Metanephros (tissue), 2 donors: ENCODE measurements at places on chromosomes 16 and 17. TPM values are rescaled to one million over a fixed set of nuclear protein-coding genes. Genes with fewer than 3 reads are reported as not detected.

Gene CDRT4
- total RNA-seq: 6.7 TPM

Gene CIAO2B
- total RNA-seq: 77.7 TPM

Gene SDK2
- 19.2 TPM for total RNA-seq

Gene MARCHF10
- 0.41 TPM for total RNA-seq

Gene EPX
- 1.3 TPM for total RNA-seq

Gene DOC2B
- 63.1 TPM for total RNA-seq

Gene DCAKD
- total RNA-seq: 51.7 TPM

Gene NPIPB13
- total RNA-seq: 4.5 TPM
